ENCODE measurements at places on chromosomes 7 and 10. TPM values are rescaled to one million over a fixed set of nuclear protein-coding genes. Genes with fewer than 3 reads are reported as not detected.
A peak's percentile ranks its signal among the peaks of the same experiment; 100 is the strongest.

GRCh38 chr10:10665750-10666149 lies 351.9 kb upstream of the CELF2 start:
- DNase-seq = no peak

- DNase-seq = no peak
Measured at GRCh38 chr7:105024734-105025133, 10.7 kb downstream of the KMT2E start.

DNA sequence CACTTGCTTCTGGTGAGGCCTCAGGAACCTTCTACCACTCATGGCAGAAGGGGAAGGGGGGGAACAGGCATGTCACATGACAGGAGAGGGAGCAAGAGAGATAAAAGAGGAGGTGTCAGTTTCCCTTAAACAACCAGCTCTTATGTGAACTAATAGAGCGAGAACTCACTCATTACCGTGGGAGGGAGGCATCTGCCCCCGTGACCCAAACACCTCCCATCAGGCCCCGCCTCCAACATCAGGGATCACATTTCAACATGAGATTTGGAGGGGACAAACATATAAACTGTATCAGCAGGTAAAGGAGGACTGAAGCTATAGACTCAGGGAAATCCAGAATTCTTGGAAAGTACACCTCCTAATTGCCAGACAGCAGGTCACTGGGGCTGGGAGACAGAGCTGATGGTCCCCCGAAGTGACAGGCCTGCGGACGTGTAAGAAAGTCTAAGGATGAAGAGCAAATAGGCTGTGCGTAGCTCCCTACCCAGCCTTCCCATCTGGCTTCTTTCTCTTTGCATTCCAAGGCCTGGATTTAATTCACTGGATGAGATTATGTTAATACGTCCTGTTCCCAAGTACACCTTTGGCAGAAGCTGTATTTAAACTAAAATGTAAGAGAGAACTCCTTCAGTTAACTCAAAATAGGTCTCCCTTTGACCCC lies 186.7 kb upstream of the LYZL2 start:
- no peak for DNase-seq

- no peak for DNase-seq
Measured at GRCh38 chr10:101818872-101819633, 809 bp upstream of the OGA start.

TM9SF3 gene
- 106 TPM for total RNA-seq

GPR26 gene
- total RNA-seq = not detected

DNA sequence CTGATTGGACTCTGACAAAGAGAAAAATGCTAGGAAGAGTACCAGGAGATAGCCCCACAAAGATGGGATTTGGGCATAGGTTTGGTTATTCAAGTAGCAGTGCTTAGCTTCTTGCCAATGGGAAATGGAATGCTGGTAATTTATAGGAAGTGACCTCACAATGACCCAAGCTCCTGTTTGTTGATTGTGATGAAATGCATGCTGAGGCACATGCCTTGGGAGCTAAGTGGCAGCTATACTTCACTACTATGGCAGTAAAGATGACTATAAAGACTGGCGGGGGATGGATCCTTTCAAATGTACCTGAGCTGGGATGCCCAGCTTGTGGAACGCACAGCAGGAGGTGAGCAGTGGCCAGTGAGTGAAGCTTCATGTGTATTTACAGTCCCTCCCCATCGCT lies 153.8 kb downstream of the ZNF22 start:
- DNase-seq = no peak

EIF4H gene
- 295 TPM for total RNA-seq

SPDYE3 gene
- not detected for total RNA-seq

- no peak for DNase-seq
Measured at GRCh38 chr7:45582868-45583277, 8.7 kb downstream of the ADCY1 start.

CCDC71L gene
- 18.5 TPM for total RNA-seq

CLEC2L gene
- 0.65 TPM for total RNA-seq

ANXA8 gene
- not detected for total RNA-seq

DNA sequence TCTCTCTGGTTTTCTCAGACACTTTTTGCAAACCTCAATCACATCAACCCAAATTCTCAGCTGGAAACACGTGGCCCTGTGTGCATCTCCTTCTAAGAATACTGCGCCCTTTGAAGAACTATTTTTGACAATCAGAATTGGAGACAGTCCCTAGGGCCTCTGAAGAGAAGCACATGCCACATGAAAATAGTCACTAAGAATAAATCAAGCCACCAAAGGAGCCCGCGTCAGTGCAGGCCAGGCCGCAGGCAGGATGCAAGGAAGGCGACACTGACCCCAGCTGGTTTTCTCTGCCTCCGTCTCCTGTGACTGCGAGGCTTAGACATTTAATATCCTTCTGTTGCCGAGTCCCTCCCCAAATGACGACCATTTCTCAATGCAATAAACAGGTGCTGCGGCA lies 88.0 kb upstream of the ADAM12 start:
- no peak for DNase-seq

DNA sequence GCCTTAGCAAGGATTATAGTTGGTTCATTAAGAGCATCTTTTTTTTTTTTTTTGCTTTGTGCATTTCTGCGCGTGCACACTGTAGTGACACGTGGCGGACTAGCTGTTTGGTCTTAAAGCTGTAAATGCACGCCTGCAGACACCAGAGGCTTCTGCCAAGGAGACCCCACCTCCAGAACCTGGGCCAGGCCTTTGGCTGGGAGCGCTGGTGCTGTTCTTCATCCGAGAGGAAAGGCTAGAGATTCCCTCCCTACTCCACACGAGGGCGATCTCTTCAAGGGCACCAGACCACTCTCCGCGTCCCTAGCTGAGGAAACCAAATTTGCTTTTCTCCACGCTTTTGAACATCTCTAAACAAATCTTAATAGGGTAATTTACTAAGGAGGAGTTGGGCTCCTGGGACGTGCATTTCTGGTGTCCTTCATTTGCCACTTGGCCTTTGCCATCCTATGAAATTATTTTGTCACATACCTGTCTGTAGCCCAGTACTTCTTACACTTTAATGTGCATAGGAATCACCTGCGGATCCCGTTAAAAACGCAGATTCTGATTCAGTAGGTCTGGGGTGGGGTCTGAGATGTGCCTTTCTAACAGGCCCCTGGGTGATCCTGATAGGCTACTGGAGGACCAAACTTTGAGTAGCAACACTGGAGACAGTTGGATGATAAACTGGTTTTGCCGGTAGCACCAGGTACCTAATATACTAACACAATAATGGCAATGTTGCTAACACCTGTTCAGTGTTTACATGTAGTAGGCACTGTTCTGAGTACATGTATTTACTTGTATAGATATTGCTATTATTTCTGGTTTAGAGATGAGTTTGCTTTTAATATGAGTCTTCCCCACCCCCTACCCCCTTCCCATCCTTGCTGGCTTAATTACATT lies 1.3 kb upstream of the SLC26A5 start:
- DNase-seq = peak; percentile 49

DNA sequence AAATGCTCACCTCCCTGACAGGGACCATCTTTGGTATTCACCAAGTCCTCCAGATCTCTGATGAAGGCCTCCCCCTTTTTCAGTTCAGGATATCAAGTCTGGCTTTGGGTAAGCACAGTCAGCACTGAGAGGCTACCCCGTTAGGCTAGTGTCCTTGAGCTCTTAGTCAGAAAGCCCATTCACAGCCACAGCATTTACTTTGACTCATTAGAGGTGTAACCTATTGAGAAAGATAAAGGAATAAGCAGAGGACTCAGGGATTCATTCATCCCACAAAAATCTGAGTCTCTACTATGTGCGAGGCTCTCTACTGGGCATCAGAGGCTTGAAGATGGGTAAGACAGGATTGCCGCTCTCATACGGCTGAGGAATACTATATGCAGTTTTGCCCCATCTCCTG lies 14.0 kb upstream of the RAMP3 start:
- DNase-seq = no peak

DNA sequence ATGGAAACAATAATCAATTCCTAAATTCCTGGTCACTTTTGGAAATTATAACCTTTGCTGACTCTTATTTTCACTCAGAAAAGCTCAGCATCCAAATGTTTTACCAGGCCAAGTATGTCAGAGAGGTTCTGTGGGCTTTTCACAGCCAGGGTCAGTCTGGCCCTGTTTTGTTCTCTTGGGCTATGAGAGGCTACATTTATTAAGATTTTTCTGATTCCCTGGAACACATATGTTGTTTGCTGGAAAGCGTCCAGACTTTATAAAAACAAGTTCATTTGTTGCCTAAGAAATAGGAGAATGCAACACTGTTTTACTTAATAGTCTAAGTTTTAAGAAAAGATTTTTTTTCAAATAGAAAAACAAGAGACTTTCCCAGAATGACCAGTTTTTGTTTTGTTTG lies 238.4 kb upstream of the PLXDC2 start:
- no peak for DNase-seq

GRCh38 chr10:93515071-93516005 lies 18.9 kb downstream of the CEP55 start:
- DNase-seq = no peak

GHRHR gene
- 0.84 TPM for total RNA-seq

DNA sequence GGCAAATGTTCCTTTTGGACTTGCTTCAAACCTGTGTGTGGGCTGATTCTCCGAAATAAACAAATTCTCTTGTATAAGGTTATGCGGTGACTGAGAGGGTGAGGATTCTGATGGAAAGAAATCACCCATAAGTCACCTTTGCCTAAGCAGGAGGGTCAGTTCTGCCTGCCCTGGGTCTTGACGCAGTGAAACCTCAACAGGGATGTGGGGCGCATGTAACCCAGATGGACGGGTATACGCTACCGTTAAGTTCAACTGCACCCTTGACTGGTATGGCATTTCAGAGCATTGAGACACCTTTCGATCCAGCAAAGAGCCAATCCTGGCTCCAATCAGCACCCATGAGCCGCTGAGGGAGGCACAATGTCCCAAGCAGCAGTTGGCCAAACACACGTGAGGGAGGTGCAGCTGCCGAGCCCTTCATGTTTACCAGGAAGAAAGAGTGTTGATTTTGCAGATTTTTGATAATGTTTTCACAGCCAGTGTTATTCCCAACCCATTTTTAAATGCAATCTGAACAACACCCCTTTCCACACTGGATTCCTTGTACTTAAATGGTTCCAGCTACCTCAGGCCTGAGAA lies 48.1 kb downstream of the SORBS1 start:
- DNase-seq = no peak

GRCh38 chr7:12066521-12066920 lies 144.6 kb upstream of the TMEM106B start:
- no peak for DNase-seq

GRCh38 chr10:30968711-30969110 lies 63.0 kb downstream of the ZNF438 start:
- no peak for DNase-seq

All from neural crest cell (in vitro differentiated cells).